Osteoblast (primary cell): ENCODE measurements at places on chromosomes 16 and 17.
A peak's percentile ranks its signal among the peaks of the same experiment; 100 is the strongest.

DNA sequence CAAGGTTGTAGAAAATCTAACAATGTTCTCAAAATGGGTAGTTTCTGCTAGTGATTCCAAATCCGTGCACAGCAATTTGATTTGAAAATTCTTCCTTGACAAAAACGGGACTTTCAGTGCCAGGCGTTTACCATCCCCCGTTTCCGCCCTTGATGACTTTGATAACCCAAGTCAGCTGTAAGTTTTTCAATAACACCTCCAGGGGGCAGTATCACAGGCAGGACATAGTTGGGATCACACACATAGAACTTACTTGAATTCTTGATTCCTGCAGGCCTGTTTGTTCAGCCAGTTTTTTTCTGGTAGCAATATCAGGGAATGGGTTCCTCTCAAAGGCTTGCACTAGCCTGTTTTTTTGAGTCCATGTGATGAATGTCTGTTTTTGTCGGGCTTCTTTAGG, 5.6 kb downstream of the DUXB start:
- no peak for DNase-seq

DNA sequence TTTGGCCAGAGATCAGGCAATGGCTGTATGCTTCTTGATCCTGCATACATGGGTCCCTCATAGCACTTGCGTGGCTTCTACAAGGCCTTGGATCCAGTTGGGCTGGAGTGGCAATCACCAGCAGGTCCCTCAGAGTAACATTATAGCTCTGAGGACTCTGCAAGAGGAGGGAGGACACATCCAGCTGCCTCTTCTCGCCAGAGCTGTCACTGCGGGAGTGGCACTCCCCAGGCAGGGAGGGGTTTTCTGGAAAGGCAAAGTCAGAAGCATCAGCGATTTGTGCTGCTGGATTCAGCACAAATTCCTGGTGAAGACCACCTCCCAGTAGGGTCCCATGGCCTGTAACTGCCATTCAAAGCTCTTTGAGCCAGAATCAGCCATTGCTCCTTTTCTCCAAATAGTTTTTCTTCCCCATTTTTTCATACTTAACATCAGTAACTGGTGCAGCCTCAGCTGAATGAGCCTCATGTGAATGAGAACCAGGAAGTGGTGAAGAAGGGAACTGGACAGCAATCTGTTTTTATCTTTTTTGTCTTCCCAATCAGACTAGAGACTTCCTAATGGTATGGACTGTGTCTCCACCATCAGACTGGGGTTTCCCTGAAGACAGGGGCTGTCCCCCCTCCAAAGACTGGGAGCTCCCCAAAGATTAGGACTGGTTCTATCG, 40.6 kb upstream of the HOXB13 start:
- DNase-seq: peak; percentile 37

DNA sequence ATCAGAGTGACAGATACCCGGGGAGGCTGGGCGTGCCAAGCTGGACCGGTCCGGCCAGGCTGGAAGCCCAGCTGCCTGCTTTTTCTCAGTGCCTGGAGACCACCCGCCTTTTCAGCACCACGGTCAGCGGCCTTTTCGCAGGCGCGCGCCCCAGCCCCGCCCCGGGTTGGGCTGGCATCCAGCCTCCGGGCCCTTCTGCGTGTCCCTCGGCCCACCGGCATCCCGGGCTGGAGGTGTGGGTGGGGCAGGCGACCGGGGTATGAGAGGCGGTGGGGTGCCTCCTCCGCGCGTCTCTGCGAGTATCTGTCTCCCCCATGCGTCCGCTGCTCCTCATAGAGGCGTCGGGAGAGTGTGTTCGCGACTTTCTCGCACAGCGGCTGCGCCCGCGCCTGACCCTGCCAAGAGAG, 102.5 kb downstream of the MRM1 start:
- DNase-seq: peak; percentile 85

GRCh38 chr17:83086907-83087787, 7.7 kb downstream of the METRNL start:
- no peak for DNase-seq

DNA sequence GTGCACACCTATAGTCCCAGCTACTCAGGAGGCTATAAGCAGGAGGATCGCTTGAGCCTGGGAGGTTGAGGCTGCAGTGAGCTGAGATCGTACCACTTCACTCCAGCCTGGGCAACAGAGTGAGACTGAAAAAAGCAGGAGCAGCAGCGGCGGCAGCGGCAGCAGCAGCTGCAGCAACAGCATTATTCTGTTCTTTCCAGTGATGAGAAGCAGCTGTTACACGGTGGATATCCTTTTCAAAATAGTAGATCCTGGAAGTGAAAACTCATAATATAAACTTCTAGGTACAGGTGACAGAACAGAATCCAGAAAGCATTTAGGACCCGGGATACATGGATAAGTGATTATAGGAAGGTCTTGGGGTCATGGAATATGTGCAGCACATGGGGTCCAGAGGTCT, 17.8 kb upstream of the HNF1B start:
- no peak for DNase-seq

- DNase-seq: no peak
Observed at GRCh38 chr16:68776821-68777485, 39.9 kb downstream of the CDH1 start.

DNA sequence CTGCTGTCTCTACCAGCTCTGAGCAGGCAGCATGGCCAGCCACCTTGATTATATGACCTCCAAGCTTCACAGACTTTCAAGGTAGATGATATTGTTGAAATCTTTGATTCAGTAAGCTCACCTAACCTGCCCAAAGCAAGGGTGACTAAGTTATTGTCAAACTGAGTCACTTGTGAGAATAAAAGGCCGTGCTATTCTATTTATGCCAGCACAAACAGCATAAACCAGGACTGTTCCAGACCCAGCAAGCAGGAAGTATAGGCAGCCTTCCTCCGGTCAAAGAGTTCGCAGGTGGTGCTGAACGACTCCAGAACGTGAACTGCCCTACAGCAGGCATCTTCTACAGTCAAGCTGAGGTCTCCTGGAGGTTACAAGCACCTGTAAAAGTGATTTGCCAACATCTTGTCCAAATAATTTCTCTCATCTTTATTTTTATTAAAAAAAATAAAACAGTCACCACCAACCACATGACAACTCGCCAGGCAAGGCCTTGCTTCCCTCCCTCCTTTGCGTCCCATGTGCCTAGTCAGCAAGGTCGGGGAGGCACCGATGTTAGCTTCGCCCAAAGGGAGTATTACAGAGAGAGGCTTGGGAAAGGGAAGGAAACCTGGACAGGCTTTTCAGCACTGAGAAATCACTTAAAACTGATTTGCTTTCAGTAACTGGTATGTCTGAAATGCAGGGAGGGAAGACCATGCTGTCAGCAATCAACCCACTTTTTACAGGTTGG, 10.8 kb downstream of the ARL2BP start:
- peak; percentile 41 for DNase-seq

DNA sequence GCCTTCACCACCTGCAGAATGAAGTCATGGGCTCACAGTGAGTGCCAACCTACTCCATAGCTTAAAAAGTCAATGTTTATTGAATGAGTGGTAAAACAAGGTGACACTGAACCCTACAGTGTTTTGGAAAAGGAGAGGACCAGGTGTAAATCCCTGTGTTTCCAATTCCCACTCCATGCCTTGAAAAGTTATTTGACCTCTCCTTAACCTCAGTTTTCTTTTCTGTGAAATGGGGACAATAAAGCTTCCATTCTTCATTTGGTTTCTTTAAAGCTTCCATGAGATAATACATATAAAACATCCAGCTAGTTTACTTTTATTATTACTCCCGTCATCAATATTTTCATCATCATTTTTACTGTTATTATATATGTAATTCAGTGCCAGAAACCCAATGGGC, 48.0 kb upstream of the ACSM2B start:
- DNase-seq: no peak

DNA sequence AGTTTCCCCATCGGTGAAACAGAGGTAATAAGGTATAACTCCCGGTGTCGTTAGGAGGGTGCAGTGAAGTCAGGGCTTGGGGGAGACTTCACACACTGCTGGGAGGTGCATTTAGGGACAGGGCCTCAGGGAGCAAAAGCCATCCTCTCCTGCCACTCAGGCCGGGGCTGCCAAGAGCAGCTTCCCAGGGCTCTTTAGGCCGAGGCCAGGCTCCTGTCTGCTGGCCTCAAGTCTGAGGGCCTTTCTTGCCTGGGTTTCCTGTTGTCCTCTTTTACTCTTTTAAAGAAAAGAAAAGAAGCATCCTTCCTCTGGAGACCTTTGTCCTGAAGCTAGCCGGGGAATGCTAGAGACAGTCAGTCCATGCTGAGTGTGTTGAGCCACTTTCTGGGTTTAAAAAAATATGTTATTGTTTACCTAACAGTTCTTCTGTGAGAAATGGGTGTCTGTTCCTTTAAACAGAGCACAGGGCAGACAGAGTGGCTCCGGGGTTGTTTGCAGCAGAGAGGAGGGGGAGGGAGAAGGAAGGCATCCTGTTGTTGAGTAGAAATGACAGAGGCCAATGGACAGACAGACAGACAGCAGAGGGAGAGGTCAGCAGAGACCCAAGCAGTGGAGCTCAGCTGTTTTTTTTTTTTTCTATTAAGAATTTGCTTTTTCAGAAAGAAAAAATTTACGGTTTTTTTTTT, 79.1 kb downstream of the C17orf67 start:
- peak; percentile 64 for DNase-seq

DNA sequence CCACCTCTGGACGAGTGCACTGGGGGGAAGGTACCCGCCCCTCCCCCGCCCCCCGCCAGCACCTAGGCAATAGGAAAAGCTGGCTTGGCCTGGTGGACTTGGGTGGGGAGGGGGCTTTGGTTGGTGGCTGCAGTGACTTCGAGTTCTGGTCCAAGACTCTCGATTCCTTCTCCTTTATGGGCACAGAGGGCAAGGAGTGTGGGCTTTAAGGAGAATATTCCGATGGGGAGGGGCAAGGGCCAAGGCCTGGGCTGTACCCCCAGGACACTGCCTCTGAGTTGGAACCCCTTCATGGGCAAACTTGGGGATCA, 409 bp downstream of the ACSF2 start:
- DNase-seq: no peak

DNA sequence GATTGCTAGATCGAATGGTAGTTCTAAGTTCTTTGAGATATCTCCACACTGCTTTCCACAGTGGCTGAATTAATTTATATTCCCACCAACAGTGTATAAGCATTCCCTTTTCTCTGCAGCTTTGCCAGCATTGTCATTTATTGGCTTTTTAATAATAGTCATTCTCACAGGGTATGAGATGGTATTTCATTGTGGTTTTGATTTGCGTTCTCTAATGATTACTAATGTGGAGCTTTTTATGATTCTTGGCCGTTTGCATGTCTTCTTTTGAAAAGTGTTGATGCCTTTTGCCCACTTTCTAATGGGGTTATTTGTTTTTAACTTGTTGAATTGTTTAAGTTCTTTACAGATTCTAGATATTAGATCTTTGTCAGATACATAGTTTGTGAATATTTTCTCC, 36.5 kb upstream of the BCAS3 start:
- no peak for DNase-seq

- no peak for DNase-seq
Observed at GRCh38 chr17:31272803-31273202, 24.2 kb downstream of the OMG start.
